GM19239 (cell line): ENCODE measurements at places on chromosomes 13 and 19.

DNA sequence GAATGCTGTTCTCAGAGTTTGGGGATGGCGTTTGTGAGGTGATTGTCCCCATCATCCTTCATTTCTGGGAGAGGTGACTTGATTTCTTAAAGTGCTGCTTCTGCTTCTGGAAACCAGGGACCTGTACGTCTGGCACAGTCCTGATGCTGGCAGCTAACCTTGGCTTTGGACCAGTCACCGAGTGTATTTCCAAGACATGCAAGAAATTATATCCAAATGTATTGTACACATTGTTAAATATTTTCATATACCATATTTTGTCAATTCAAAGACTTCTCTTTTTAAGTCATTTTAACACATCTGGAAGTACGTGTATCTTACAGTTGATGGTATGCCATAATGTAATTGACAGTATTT lies 97.4 kb downstream of the ARHGEF7 start:
- no peak for DNase-seq

- DNase-seq: no peak
Measured at GRCh38 chr19:1845125-1845515, 3.2 kb downstream of the REXO1 start.

- DNase-seq: no peak
Measured at GRCh38 chr19:2770055-2771013, 12.7 kb downstream of the SGTA start.

GRCh38 chr19:35140962-35141836 lies 1.9 kb upstream of the FXYD7 start:
- DNase-seq: peak; percentile 99

DNA sequence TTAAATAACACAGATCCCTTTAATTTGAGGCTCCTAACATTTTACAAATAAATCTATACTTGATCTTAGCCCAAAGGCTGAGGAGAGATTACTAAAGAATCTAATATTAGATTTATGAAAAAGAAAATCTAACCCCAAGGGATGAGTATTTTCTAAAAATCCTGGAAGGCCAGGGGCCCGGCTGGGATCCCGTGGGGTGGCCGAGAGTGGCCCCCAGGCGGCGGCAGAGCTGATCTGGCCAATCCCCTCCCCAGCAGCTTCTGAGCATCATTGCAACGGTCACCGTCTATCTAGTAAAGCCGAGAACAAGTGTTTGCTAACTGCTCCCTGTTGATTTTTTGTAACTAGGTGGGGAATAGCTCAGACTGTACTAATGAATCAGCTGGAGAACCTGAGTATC lies 37.5 kb downstream of the ADPRHL1 start:
- no peak for DNase-seq

- DNase-seq: no peak
Measured at GRCh38 chr13:30829833-30830637, 76.0 kb upstream of the MEDAG start.

DNA sequence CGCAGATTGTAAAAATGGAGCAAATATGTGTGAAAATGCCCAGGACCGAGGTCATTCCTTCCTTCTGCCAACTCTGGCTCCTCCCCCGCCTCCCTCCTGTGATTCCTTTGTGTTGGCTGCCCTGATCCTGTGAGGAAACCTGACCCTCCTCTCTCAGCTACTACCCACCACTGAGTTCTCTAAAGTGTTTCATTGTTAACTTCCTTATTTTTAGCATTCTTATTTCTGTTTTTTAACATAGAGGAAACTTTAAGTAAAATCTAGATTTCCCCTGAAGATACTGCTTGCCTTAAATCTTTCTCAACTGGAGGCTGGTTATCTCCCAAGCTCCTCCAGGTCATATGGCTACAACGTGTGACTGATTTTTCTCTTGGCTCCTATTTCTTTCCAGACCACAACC lies 21.7 kb upstream of the FBXL3 start:
- DNase-seq: no peak

- no peak for DNase-seq
Measured at GRCh38 chr19:34974646-34975045, 10.6 kb upstream of the ZNF792 start.

DNA sequence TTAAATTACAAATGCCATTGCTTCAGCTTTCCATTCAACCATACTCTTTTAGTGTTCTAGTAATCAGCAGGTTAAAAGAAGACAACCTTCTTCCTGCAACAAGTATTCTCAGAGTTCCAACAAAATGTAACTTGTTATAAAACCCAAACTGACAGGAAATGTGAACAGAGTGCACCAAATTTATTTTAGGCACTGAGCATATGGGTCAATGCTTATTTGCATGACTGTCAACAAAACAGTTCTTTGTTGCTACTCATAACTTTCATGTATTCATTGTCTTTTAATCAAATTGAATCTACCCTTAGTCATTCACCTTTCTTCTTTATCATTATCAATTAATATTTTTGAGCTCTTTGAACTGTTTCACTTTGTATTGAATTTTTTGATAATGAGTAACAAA lies 554.1 kb downstream of the DACH1 start:
- no peak for DNase-seq

DNA sequence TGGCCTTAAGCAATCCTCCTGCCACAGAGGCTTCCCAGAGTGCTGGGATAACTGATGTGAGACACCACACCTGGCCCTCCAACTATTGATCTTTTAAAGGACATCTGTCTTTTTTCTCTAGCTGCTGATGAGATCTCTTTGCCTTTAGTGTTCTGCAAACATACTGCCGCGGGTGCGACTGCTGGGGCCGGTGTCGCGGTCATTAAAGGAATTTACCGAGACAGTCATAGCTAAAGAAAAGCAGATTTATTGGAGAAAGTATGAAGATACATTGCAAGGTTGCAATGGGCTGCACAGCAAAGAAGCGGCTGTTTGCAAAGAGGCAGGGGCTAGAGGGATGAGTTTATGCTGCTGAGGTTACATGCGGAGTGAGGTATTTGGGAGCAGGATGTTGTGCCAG lies 31.2 kb upstream of the LRRC4B start:
- no peak for DNase-seq

DNA sequence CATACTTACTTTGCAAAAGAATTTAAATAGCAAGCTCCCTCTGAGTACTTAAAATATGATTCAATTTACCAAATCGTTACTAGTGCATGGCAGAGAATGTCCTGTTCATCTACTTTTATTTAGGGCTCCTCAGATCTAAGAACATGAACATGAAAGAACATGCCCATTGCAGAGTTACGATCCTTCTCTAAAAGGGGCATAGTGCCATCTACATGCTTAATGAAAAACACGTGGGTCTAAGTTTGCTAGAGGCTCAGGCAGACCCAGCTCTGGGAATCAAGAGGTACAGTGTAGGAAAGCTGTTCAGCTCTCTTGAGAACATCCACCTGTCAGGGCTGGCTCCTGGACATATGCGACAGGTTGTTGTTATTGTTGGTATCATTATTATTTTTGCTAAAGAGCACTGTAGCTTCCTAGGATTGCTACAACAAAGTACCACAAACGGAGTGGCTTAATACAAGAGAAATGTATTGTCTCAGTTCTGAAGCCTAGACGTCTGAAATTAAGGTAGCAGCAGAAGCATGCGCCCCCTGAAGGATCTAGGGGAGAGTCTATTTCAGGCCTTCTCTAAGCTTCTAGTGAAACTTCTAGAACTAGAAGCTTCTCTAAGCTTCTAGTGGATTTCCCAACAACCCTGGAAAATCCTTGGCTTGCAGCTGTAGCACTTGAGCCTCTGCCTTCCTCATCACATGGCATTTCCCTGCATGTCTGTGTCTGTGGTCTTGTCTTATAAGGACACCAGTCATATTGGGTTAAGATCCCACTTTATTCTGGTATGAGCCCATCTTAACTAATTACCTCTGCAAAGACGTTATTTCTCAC lies 133.9 kb downstream of the DCT start:
- DNase-seq: no peak

DNA sequence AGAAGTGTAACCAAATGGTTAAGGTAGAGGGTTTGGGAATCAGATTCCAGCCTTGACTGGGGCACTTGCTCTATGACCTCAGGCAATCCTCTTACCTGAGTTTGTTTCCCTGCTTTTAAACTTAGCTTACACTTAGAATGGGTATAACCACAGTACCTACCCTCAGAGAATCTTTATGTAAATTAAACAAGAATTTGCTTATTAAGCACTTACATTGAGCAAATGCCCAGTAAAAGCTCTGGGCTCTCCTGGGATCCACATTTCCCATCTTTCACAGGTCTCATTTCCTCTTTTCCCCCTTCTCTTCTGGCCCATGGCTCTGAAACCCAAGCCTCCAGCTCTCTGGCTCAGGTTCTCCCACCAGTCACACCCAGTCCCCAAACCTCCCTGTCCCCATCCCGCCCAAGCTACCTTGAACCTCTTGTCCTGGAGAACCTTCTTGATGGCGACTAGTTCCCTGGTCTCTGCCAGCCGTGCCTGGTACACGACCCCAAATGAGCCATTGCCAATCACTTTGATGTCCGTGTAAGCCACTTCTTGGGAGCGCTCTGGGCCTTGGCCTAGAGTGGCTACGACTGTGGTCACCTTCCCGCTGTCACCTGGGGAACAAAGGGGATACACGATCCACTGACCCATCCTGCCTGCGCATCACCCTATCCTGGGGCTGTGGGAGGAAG lies 2.7 kb downstream of the GSK3A start:
- DNase-seq: no peak

DNA sequence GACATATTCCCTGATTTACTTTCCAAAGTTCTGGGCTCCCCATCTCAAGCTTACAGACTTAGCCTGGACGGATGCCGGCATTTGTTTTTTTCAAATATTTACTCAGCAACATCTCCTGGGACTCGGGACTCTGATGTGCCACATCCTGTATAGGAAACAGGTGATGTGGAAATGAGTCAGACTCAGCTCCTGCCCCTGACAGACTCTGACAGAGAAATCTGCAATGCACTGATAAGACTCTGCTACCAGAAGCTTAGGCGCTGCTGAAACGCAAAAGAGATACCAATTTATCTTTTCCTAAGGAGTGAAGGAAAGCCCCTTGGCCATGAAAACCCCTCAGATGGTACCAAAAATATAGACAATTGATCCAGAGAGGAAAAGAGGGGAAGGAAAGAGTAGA lies 16.2 kb downstream of the LAIR2 start:
- peak; percentile 39 for DNase-seq

DNA sequence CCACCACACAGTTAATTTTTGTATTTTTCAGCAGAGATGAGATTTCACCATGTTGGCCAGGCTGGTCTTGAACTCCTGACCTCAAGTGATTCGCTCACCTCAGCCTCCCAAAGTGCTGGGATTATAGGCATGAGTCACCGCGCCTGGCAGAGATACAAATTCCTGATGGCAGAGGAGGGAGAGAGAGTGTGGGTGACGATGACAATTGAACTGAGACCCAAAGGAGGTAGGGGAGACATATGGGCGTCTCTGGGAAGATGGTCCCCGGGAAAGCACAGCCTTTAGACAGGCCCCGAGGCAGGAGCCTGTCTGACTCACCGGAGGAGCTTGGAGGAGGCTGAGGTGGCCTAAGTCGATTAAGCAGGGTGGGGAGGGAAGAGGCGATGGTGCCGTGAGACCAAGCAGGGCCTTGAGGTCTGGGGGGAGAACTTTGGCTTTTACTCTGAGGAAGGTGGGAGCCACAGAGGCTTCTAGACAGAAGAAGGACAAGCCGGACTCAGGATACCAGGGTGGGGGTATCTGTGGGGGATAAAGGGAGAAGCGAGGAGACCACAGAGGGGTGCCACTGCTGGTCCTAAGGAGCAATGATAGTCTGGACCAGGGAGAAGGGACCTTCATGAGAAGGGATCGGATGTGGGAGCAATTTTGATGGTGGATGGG lies 38.2 kb downstream of the ARRDC2 start:
- DNase-seq: no peak

GRCh38 chr13:47508527-47509228 lies 492.4 kb downstream of the SUCLA2 start:
- no peak for DNase-seq

DNA sequence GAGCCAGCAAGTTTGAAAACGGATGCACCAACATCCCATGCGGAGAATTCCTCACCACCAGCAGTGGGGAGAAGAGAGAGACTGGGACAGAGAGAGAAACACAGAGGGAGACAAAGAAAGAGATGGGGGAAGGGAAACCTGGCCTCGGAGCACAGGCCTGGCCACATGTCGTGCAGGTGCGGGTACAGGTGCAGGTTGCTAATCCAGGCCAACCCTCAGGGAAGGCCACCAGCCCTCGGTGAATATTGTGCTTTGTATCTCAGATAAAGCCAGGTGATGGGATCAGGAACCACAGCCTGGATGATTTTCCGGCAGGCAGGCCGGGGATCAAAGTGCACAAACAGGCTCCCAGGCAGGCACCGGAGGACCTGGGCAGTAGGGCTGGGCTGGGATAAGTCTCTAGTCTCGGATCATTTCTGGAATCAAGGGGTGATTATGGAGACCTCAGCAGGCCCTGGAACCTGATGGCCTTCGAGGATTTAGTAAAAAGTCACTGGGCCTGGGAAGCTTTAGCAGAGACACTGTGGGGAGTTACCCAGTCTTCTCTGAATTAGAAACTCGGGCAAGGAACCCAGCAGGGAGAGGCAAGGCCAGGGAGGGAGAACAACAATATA lies 3.7 kb downstream of the GAS6 start:
- no peak for DNase-seq

- no peak for DNase-seq
Measured at GRCh38 chr13:37039896-37040295, 19.6 kb downstream of the SUPT20H start.

DNA sequence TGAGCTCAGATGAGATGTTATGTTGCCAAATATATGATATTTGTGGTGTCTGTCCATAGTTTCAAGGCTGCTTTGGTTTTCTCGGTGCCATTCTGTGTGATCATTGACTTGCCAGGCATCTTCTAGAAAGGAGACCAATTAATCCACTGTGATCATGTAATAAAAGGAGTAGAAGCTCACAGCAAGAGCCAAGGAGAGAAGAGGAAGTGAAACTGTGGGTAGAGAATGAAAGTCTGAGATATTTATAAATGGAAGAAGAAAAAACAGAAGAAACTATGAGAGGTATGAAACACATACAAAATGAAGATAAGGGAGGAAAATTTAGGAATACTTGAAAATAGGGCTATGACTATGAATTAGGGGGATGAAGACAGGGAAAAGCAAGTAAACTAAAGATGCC lies 11.1 kb upstream of the ZNF613 start:
- no peak for DNase-seq
